Activated T-helper 2 cell treated with anti-CD3 and anti-CD28 coated beads, Interferon-gamma antibody, Interleukin-2, Interleukin-4, amounts not matched to agents 10 μg/mL and 5 μg/mL and 100 μg/mL, durations not matched to agents 14 hours and 24 hours and 36 hours (primary cell): ENCODE measurements at places on chromosomes 11 and 22. TPM values are rescaled to one million over a fixed set of nuclear protein-coding genes. Genes with fewer than 3 reads are reported as not detected.

DNA sequence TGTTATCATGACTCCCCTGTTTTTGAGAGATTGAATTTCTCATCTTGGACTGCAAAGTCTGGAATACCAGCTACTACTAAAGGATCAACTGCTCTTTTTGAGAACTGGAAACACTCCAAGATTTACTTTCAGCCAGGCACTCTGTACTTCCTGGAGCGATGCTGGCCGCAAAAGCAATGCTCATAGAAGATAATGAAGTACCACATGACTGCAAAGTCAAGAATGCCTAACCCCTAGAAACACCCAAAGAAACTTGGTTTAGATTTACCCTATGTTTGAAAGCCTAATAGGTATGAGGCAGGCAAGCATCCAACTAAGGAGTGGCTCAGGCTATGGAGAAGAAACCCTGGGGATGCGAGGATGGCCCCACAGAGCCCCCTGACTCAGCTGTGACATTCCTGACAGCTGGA lies 47.7 kb upstream of the ARHGAP20 start:
- no peak for DNase-seq

The IRAG1 gene
- total RNA-seq, result not detected in 2 replicates

DNA sequence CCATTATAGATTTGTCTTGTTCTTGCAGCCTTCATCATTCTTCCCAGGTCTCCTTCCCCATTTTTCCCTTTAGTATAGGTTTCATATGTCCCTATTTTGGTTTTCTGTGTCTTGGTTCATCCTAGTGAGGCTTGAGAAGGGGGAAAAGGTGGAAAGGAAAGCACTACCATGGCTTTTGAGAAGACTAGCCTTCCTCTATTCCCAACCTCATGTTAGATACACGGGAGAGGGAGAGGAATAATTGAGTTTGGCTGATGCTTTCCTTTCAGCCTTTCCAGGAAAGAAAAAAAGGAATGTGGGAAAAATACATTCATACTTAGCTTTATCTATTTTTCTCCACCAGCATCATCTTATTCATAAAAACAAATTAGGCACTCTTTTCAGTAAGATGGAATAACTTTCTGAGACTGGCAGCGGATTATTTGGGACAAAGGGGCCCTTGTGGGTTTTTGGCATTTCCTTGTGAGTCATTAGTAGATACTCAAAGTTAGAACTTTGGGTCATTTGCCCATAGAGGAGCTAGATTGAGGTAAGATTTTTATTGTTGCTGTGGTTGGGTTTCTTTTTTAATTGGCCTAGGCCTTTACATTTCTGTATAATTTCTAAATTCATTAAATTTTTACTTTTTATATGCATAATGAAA lies 23.8 kb downstream of the CAPRIN1 start:
- DNase-seq, result no peak

- no peak for DNase-seq
Observed at GRCh38 chr11:104731890-104732289, 166.4 kb downstream of the CASP12 start.

DNA sequence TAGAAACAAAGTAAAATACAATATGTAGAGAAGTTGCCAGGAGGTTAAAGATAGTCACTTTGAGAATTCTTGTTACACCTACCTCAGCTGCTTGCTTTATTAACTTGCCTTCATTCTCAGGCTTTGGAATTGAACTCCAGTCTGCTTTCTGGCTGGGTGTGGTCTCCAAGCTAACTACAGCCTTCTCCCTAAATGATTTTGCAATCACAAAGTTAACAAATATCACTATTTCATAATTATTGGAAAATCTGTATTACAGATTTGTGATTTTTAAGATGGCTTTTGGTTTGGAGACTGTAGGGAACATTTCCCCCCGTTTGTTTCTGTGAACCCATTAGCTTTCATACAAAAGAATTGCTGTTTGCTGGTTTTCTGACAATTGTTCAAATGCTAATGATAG lies 2.2 kb downstream of the PLAAT5 start:
- DNase-seq, result no peak

The MAJIN gene
- not detected in 2 replicates for total RNA-seq
